Nephron progenitor cell (in vitro differentiated cells): ENCODE measurements at places on chromosomes 12 and 14.

DNA sequence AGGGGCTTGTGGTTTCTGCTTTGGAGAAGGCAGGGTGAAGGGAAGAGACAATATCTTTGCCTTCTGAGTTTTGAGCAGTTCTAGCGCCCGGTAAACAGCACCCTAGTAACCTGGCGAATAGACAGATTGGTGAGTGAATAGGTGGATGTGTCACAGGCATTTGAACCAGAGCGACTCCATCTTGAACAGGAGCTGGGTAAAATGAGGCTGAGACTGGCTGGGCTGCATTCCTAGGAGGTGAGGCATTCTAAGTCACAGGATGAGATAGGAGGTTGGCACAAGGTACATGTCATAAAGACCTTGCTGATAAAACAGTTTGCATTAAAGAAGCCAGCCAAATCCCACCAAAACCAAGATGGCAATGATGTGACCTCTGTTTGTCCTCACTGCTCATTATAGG is 643.6 kb upstream of the TMEM132C start:
- DNase-seq: no peak

DNA sequence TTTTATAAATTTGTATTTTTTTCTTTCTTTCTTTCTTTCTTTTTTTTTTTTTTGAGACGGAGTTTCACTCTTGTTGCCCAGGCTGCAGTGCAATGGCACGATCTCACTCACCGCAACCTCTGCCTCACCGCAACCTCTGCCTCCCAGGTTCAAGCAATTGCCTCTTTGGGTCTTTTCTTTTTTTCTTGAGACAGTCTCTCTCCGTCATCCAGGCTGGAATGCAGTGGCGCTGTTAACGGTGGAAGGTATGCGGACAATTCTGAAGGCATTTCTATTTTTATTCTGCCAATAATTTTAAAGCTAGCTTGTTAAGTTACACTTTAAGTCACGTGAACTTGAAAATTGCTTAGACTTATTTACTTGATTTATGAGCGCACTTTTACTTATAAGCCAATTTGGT is 8.8 kb upstream of the PHC1 start:
- no peak for DNase-seq

DNA sequence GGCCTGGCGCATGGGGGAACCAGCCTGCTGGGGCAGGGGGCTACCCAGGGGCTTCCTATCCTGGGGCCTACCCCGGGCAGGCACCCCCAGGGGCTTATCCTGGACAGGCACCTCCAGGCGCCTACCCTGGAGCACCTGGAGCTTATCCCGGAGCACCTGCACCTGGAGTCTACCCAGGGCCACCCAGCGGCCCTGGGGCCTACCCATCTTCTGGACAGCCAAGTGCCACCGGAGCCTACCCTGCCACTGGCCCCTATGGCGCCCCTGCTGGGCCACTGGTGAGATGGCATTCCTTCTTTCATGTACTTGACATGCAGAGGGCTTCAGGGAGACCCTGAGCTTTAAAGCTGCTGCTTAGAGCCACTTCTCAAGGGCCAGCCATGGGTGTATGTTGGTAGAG is 9.0 kb downstream of the LGALS3 start:
- DNase-seq: no peak

- DNase-seq: no peak
These were observed 21.1 kb downstream of the SMCO2 start for GRCh38 chr12:27467641-27468040.

- DNase-seq: no peak
These were observed 21.7 kb downstream of the ABCD4 start for GRCh38 chr14:74281069-74281468.

GRCh38 chr14:28077021-28077420 is 689.6 kb upstream of the FOXG1 start:
- no peak for DNase-seq

- no peak for DNase-seq
These were observed 15.9 kb downstream of the ZNF641 start for GRCh38 chr12:48334808-48335207.

- no peak for DNase-seq
These were observed 161.5 kb downstream of the DERA start for GRCh38 chr12:16072678-16073077.

DNA sequence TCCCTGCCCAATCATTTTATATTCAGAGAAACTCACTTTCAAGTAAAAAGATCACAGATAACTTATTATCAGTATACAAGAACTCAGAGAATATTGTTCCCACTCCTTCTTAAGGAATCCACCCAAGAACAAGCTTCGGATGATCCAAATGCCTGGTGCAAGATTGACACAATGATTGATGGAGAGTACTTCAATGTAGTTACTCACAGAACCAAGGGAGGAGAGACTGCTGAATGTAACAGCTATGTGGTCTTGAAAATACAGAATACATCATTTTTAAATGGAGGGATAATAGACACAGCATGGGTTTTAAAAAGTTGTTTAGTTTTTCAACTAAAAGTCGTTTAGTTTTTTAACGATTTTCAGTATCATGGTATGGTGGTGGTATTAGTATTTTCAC is 38.4 kb upstream of the SELPLG start:
- no peak for DNase-seq

- DNase-seq: no peak
These were observed 107.8 kb downstream of the DUSP6 start for GRCh38 chr12:89244536-89244935.

DNA sequence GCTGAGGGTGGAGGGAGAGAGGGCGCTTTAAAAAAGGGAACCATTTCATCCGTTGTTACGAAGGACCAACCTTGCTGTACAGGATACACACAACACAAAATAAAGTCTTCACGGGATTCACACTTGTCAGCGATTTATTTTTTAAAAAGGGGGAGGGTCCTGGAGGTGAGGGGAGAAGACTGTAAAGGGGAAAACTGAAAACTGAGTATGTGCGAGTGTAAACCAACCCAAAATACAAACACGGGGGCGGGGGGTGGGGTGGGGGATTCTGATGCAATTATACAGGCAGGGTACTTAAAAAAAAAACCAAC is 499 bp upstream of the PRKAG1 start:
- no peak for DNase-seq

DNA sequence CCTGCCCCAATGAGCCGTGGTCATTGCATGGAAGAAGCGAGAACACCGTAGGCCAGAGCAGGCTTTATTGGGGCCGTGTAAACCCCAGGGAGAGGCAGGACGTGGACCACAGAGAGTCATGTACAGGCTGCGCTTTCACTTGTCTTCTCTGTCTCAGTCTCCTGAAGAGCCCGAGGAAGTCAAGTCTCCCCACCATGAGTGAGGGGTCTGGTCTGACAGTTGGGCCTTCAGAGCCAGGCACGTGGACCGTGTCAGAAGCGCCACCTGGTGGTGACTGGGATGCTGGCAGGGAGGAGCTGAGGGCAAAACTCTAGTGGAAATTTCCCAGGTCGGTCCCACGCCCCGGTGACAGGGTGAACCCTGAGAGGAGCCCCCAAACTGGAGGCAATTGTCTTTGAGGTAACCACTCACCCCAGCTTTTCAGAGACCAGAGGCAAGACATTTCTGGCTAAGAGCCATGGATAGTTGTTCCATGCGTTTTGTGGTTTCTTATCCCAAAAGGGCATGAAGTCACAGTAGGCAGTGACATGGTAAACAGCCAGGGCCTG is 17.4 kb downstream of the RPS6KL1 start:
- peak; percentile 86 for DNase-seq

GRCh38 chr12:15787778-15788177 is 1.4 kb downstream of the EPS8 start:
- DNase-seq: no peak

DNA sequence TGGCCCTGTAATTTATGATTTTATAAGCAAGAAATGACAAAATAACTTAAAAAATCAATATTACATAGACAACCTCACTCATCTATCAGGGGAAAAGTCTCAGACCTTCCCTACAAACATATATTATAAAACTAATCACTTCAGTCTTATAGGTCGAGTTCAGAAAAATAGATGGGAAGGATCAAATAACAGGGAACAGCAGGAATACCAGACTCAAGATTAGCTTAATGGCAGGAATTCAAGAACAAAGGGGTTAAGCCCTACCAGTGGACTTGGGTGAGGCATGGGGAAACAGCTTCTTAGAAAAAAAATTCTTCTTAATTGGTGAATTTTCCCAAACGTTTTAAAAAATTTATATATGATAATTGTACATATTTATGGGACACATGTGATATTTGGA is 51.6 kb upstream of the CRY1 start:
- no peak for DNase-seq

GRCh38 chr12:30796891-30797371 is 42.2 kb upstream of the CAPRIN2 start:
- DNase-seq: peak; percentile 33

GRCh38 chr12:115830633-115831032 is 446.9 kb downstream of the MED13L start:
- no peak for DNase-seq

DNA sequence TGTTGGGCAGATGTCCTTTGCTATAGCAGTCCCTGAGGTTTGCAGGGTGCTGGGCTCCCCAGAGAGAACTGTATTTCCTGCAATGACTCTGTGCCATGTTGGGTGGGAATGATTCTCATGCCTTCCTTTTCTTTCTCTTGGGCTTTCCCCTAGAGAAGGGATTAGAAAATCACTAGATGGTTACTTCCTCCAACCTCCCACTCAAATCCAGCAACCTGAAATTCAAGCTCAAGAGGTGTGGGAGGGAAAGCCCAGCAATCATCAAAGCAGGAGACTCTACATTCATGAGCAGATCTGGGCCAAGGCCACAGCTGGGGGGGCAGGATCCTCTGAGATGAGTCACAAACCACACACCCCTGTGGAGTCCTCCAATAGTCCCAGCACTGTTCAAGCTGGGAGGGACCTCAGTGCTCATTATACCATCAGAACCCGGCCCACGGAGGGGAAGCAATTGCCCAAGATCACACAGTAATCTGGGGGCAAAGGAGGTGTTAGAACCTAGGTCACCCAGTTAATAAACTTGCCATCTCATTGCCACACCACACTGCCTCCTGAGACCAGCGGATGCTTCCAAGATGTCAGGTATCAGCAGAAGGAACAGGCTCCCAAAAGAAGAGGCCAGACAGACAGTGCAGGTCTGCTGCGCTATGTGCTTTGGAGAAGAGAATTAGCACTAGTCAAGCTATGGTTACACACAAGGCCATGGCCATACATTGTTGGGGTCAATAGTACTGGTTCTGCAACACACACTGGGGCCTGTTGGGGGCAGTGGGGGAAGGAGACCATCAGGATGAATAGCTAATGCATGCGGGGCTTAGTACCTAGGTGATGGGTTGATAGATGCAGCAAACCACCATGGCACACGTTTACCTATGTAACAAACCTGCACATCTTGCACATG is 65.7 kb downstream of the TTC9 start:
- DNase-seq: no peak

DNA sequence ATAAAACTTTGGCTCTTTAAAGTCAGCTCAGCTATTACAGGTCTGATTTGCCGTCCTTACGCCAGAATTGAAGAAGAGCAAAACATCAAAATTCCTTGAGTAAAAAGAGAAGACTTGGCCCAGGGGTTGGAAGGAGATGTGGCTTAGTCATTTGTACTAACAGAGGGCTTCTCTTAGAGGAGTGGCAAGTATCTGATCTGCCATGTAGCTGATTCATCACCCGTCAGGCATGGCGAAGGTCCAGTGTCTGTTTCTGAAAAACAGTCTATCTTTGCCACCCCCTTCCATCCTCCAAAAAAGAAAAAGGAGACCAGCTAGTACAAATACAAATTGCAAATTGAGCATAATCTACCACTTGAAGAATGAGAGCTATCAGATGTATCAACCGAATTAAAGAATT is 91.9 kb downstream of the RAD52 start:
- DNase-seq: no peak

DNA sequence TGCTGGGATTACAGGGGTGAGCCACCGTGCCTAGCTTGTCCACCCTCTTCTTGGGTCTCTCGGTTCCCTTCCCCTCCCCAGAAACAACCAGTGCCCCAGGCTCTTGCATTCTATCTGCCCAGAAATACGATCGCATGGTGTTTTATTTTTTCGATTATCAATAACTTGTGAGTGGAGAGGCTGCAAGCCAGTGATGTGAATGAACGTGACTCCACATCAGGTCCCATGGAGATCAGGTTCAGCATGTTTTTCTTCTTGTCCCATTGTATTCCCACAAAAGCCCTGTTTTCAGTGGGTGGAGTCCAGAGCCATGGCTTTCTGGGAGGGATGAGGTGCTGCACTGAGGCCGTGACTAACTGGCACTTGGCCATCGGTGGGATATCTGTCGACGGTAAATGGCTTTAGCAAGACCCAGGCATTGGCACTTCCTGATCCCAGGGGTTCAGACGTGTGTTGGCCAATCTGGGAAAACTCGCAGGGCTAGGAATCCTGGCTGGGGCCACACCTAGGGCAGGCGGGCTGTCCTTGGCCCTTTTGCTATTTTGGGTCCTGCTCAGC is 12.7 kb upstream of the HNF1A start:
- DNase-seq: no peak

GRCh38 chr14:69291891-69292561 is 32.1 kb downstream of the GALNT16 start:
- no peak for DNase-seq

DNA sequence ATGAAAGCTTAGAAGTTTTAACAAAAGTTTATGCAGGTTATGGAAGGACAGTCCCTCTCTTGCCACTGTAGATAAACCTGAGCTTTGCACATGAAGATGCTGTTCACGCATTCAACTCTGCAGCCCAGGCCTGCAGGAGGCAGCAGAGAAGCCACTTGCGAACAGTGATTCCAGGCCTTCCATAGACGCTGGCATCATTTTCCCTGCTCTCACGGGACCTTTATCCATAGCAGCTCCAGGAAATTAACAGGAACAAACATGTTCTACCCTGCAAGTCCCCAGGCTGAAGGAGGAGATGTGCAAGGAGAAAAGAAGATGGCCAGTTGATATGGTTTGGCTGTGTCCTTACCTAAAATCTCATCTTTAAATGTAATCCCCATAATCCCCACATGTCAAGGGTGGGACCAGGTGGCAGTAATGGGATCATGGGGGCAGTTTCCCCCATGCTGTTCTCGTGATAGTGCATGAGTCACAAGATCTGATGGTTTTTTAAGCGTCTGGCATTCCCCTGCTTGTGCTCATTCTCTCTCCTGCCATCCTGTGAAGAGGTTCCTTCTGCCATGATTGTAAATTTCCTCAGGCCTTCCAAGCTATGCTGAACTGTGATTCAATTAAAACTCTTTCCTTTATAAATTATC is 2.0 kb downstream of the ERP27 start:
- DNase-seq: no peak

DNA sequence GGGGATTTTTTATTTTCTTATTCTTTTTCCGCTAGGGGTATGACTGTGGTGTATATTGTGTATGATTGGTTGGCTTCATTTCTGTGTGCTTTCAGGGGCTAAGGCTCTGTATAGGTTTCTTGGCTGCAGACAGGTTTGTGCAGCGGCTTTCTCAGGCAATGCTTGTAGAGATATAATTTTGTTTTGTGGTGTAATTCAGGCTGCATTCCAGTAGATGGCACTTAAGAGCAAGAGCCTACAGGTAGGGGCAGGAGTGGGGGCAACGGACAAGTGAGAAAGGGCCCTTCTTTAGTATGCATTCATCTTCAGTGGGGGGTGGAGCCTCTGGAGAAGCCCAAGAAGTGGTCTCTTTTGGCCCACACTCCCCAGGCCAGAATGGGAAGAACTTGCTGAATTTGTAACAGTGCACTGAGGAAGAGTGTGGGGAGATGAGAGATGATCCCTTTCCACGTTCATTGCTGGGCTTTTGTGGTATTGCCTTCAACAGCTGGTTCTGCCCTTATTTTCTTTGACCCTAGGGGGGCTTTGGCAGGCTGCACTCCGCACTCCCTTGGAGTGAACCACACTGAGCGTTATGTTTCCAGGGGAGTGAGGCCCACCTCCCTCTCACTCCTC is 78.6 kb downstream of the IFNG-AS1 start:
- no peak for DNase-seq

GRCh38 chr12:87981495-87981894 is 47.7 kb downstream of the C12orf50 start:
- no peak for DNase-seq
